ENCODE measurements at places on chromosomes 4 and X.

DNA sequence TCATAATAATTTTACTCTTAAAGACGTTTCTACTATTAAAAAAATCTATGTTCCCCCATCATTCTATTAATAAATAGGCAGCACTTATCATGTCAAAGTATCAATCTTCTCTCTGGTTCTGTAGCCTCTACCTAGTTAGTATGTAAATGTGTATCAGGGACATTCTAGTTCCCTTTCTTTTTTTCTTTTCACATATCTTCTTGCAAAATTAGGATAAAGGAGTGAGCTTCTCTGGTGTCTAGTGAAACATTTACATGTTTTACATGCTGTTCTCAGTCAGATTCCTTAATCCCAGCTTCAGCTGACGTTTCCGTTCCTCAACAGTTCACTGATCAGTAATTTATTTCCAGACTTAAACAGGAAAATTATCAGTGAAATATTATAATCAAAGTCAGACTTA, 11.8 kb downstream of the PCDH10 start:
- no peak for DNase-seq

GRCh38 chr4:162403419-162403818, 239.6 kb upstream of the FSTL5 start:
- no peak for DNase-seq

DNA sequence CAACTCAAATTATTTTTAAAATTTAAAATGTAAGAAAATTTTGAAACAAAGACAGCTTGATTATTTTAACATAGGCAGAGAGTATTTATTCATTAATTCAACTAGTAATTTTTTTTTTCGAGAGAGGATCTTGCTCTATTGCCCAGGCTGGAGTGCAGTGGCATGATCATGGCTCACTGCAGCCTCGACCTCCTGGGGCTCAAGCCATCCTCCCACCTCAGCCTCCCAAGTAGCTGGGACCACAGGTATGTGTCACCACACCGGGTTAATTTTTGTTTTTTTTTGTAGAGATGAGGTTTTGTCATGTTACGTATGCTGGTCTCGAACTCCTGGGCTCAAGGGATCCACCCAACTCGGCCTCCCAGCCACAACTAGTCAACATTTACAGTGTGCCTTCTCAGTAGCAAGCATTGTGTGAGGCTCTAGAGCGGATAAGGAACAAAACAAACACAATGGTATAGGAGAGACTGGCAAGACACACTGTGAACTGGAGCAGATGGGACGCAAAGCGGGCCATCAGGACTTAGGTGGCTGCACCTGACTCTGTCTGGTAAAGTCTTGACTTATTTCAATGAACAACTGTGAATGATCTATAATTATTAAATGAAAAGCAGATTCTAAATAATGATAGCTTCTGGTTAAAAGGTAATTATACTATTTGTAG, 21.6 kb downstream of the SETD7 start:
- DNase-seq, result no peak

DNA sequence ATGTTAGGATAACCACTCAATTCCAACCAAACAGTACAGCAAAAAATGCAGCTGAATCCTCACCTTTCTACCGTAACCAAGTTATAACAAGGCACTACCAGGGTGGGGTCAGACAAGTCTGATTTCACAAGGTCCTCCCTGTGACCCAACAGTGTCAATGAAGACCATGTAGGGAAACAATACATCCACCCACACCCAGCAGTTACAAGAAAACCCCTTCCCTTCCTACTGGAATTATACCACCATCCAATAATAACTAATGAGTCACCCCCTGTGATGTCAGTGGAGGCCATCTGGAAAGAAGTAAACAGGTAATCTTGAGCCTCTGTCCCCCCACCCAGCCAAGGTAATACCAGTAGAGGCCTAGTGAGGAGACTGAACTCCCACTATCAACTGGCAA, 117.6 kb downstream of the FGF16 start:
- DNase-seq, result no peak

DNA sequence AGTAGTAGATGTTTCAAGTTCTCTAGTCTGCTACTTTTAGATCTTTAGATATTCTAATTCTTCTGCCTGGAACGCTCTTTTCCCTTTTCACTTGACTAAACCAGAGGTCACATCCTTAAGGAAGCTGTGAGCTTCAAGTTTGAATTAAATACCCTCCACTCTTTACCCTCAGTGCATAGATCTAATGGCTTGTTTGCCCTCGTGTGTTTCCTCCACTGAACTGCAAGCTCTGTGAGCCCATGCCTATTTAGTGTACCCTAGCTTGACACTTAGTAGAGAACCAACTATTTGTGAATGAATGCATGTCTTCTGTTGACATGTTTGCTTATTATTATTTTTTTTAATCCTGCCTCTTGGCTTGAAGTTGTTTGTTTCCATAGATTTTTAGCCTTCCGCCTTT, 138.3 kb downstream of the PDE5A start:
- DNase-seq, result no peak

Measured in T-helper 2 cell (primary cell).